NCI-H2081 treated with DMSO at 0.1 percent for 48 hours (cell line): ENCODE measurements at places on chromosomes 16 and 17.

DNA sequence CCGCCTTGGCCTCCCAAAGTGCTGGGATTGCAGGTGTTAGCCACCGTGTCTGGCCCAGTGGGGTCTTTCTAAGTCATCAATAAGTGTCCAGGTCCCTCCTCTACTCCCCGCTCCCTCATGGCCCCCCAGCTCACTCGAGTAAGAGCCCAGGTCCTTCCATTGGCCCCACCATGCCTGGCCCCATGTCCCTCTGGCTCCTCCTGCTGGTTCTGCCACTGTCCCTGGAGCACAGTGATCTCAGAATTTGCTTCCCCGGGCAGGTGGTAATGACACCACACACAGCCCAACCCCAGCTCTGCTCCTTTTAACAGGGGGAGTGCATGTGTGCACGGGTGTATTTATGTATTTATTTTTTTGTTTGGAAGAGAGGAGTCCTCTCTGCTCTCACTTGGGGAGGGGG lies 19.6 kb downstream of the MGAT5B start:
- no peak for DNase-seq

DNA sequence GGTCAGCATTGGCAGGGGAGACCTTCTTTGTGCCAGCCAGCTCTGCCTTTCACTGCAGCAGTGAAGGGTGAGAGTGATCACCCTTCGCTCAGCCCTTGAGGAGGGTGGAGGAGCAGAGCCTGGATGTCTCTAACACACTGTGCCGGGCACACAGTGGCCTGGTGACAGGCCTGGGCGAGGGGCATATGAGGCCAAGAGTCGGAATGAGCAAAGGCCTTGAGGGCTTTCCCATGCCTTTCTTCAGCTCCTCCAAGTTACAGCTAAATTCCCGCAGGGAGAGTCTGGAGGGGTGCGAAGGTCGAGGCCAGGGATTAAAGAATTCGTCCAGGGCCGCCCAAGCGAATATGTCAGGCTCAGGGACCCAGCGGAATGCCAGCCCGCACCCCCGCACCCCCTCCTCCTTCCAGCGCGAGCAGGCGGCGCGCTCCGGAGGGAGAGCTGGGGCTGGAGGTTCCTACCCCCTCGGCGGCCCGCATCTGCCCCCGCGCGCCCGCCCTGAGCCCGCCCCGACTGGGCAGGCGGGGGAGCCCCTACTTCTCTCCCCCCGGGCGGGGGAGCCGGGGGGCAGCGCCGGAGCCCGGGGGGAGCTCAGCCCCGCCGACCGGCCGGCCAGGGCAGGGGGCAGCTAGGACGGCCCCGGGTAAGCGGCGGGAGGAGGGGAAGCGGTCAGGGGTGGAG lies at the start of gene RASL10B:
Gene RASL10B (plus strand): TSS at position 401 of the 678 bp plus-strand sequence. CDS start 3,546 bp downstream, outside the sequence.
- DNase-seq = no peak

GRCh38 chr17:77838748-77839697 lies 119.5 kb upstream of the TNRC6C start:
- no peak for DNase-seq

DNA sequence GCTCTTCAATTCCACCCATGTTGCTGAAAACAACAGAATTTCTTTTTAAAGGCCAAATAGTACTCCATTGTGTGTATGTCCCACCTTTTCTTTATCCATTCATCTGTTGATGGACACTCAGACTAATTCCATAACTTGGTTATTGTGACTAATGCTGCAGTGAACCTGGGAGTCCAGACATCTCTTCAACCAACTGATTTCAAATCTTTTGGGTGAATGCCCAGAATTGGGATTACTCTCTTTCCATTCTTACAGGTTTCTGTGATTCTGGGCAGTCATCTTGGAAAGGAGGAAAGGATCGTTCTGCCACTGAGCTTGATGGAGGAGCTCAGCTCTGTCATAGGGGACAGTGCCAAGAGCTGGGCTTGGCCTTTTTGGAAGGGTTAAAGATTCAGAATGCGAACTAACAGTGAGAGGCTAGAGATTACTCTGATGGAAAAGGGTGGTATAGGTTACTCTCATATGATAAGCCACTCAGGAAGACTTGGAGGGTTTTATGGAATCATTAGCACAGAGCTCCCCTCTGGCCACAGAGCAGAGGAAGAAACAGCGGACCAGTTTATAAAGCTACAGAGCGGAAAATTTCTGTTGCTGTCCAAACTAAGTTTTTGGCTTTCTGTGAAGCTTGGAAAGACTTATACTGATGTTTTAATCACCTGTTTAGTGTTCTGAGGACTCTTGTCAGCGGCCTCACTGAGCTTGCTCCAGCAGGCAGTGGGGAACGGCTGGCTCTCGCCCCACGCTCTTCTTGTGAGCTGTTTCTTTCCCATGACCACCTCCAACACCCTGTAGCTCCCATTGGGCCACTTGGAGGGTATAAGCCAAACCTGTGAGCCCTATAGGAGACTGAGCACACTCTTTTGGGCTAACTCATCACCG lies 48.3 kb downstream of the HIC1 start:
- DNase-seq = no peak

DNA sequence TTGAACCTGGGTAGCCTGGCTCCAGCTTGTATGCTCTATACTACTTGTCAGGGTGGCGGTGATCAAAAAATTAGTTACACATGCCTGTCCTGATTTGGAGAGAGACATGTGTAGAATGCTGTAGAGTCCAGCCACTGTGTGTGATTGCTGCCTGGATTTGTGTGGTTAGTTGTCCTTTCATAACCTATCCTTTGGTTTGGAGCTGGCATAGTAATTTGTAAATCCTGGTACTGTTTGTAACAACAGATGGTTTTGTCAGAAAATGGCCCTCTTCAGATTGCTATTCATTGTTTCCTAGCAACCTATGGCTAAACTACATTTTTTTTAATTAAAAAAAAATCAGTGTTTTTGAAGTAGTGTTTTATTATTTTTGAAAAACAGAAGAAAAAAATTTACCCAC lies 30.5 kb downstream of the ETV4 start:
- DNase-seq = no peak

DNA sequence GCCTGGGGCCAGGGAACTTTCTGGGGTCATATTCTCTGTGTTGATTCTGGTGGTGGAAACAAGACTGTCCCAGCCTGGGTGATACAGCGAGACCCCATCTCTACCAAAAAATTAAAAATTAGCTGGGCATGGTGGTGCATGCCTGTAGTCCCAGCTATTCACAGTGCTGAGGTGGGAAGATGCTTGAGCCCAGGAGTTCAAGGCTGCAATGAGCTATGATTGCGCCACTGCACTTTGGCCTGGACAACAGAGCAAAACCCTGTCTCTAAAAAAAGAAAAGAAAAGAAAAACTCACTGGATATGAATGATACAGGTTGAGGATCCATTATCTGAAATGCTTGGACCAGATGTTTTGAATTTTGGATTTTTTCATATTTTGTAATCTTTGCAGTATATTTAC lies 13.6 kb downstream of the SCGB1C2 start:
- DNase-seq = no peak
